ENCODE measurements at places on chromosomes 7 and 10.

DNA sequence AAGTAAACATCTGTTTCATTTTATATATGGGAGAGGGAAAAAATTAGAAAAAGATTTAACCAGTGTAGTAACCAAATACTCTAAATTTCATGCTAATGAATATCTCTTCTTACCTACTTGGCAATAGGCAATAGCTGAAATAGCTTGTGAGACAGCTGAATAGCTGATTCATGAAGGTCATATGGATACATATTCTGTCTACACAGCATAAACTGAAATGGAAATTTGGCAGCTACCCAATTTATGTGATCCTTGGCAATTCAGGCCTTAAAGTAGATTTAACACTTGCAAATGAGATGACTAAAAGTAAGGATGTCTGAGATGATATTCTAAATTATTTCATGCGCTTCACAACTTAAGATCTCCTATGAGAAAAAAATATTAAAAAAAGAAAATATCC is 261.2 kb upstream of the SEMA3A start:
- DNase-seq, result no peak

GRCh38 chr10:86128360-86128759 is 238.2 kb downstream of the GRID1 start:
- no peak for DNase-seq

GRCh38 chr7:1769286-1770200 is 99.5 kb downstream of the ELFN1 start:
- DNase-seq, result no peak

DNA sequence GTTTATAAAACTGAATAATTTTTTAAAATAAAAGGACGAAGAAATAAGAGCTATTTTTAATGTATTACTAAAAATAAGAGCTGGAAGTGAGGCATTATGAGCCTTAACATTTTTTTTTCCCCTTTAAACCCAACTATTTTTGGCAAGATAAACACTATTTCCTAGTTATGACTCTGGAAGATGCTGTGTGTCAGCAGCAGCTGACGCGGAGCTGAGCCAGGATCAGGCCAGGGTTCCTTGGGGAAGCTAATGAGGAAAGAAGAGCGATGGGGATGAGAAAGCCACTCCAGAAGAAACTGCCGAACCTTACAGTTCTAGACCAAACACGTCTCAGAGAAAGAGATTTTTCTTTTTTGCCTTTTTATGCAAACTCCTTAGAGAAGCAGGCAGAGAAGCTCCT is 85.9 kb downstream of the USP6NL start:
- no peak for DNase-seq

GRCh38 chr10:27258838-27259812 is 18.5 kb upstream of the ACBD5 start:
- no peak for DNase-seq

DNA sequence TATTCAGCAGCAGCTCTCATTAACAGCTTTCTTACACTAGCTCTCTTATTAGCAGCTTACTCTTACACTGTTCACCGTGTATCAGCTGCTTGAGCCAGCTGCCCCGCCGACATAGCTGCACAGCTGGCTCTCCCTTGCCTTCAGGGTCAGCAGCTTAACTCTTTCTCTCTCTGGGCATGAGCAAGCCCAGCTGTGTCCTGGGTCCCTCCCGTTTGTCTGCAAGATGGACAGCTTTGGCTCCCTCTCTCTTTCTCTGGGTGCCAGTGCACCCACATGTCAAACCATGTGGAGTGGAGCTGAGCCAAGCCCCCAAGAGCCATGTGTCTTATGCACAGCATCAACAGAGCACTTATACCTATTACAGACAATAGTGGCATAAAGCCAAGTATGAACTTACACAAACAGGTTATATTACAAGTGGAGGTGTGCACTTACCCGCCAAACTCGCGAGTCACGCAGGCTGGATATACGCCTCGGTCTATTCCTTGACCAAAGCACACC is 35.7 kb upstream of the MTPAP start:
- no peak for DNase-seq

GRCh38 chr7:22647451-22648257 is 79.3 kb upstream of the IL6 start:
- DNase-seq, result no peak

GRCh38 chr7:139426258-139427028 is 57.0 kb downstream of the KLRG2 start:
- no peak for DNase-seq

- no peak for DNase-seq
These were observed 257.9 kb downstream of the SFMBT2 start for GRCh38 chr10:7152982-7153381.

DNA sequence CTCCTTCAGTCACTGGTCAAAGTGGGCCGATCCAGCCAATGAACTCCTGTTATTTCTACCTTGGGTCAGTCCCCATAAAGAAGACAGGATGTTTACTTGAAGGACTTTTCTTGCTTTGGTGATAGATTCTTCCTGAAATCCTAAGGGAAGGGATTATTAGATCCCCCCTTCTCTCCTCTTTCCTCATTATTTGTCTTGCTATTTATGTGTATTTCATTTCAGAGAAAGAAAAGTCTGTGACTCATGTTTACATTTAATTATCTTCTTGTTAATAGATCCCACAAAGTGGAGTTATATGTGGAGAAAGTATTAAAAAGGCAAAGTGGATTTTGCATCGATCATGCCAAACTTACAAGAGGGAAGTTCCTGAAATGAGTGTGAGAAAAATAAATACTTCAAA is 341.5 kb downstream of the PHTF2 start:
- DNase-seq, result no peak

- DNase-seq, result no peak
These were observed 665.2 kb upstream of the ZWINT start for GRCh38 chr10:57026307-57026706.

DNA sequence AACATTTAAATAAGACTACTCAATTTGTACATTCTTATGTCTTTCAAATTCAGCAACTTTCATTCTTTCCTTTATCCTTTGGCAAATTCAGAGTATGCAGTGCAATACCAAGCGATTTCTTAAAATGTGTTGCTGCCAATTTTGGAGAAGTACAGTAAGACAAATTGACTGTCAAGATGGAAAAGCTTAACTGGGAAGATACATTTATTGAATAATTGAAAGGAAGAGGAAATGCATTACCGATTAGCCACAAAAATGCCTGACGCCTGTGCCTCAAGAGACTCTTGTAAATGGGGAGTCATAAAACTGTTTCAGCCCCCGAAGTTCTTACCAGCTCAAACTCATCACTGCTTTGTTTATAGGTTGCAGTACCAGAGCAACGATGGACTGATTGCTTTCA is 373.3 kb upstream of the GALNT17 start:
- DNase-seq, result no peak

DNA sequence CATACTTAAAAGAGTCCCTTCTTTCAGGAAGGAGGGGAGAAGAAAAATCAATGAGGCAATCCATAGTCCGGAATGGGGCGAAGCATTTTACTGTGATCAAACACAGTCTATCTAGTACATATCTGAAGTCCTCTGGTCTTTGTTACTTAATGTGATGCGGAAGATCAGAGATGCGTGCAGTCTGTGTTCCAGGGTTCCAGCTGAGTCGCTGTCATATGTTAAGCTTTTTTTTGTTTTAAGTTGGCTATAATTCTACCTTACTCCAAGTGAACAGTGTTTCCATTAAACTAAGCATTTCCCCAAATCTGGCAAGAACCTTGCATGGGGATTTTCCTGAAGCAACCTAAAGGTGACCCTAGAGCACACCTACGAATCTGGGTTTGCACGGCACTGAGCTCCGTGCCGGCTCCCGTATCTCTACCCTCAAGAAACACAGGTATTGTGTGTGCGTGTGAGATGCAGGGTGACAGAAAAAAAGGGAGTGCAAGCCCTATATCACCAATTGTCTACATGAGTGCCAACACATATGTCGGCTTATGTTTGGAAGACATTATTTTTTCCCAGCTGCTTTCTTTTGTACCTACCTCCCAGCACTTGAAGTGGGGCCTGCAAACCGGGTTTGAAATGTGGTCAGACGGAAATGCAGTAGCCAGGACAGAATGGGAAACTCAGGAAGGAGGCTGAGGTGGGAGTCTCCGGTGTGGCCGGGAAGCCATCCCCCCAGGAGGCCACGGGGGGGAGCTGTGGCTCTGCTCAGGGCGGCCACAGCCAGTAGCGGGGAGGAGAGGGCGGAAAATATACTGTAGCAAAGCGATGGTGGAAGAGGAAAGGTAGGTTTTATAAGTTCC is 435.8 kb upstream of the MGMT start:
- DNase-seq, result no peak

GRCh38 chr7:158316466-158317031 is 271.1 kb downstream of the PTPRN2 start:
- DNase-seq, result no peak

GRCh38 chr10:72126184-72126871 is 38.0 kb upstream of the SPOCK2 start:
- no peak for DNase-seq

DNA sequence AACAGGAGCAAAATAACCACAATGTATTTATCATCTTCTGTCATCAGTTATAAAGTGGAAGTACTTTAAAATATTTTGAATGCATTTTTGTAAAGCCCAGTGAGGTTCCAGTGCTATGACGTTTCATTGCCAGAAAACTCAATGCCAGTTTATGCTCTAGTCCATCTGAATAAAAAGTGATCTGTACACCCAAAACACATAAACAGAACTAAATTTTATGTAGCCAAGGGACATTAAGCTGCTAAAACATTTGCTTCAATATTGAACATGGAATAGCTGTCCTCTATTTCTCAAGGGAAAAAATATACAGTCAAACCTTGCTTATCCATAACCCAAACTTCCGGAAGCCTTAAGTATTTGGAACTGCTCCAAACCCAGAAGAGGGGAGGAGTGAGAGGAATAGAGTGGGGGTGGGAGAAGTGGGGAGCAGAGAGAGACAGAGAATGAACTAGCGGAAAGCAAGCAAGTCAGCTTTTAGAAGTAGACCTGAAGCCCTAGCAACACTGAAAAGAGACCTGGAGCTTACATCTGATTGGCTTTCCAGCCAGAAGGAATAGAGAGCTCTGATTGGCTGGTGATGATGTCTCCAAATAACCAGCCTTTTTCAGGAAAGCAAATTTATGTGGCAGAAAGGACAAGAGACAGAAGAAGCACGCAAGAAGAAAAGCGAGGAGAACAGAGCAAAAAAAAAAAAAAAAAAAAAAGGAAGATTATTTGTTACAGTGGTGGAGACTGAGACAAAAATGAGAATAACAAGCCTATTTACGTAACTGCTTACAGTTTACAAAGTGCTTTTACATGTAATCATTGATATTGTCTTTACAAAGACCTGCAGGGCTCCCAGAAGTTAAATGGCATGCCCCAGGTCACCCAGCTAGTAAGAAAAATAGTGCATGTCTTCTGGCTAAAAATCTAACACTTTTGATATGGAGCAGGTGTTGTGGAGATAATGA is 196.0 kb downstream of the RNLS start:
- no peak for DNase-seq

- no peak for DNase-seq
These were observed 33.1 kb upstream of the MKLN1 start for GRCh38 chr7:131294553-131294952.

GRCh38 chr10:131982185-131982756 is 548 bp upstream of the BNIP3 start:
- DNase-seq, result no peak

GRCh38 chr7:150958062-150958552 is 20.0 kb downstream of the KCNH2 start:
- no peak for DNase-seq

- no peak for DNase-seq
These were observed 40.5 kb downstream of the NRBF2 start for GRCh38 chr10:63173468-63174232.

- no peak for DNase-seq
These were observed 546.6 kb downstream of the INHBA start for GRCh38 chr7:41156268-41156667.

- DNase-seq, result no peak
These were observed 7.4 kb upstream of the LFNG start for GRCh38 chr7:2512179-2512661.

GRCh38 chr10:28788762-28789161 is 111.4 kb downstream of the BAMBI start:
- DNase-seq, result no peak

GRCh38 chr10:79928028-79928583 is 20.8 kb downstream of the SFTPD start:
- DNase-seq, result no peak

DNA sequence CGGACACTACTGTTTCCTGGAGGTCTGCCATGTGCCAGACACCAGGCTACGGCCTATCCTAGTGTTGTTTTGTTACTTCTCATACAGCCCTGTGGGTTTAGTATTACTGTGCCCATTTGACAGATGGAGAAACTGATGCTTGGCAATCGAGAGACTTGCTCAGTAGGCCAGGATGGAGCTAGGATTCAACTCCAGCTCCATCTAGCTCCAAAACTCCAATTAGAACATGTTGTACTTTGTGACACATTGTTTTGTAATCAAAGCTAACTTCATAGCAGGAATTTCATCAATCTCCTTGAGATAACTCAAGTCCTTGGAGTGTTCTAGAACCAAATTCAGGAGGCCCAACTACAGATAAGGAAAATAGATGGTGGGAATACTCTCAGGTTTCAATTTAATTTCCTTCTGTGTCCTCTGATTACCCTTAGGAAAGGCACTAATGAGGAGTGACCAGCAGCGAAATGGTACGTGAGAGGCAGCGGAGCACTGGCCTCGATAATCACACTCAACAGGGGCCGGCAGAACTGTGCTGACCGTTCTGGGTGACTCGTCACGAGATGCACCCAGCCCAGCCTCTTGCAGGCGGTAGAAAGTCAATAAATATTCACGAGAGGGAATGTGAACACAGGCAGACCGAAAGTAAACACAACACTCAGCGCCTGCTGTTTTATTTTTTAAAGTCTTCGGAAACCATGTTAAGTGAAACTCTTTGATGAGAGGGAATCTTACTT is 269.6 kb upstream of the NEBL start:
- DNase-seq, result no peak

DNA sequence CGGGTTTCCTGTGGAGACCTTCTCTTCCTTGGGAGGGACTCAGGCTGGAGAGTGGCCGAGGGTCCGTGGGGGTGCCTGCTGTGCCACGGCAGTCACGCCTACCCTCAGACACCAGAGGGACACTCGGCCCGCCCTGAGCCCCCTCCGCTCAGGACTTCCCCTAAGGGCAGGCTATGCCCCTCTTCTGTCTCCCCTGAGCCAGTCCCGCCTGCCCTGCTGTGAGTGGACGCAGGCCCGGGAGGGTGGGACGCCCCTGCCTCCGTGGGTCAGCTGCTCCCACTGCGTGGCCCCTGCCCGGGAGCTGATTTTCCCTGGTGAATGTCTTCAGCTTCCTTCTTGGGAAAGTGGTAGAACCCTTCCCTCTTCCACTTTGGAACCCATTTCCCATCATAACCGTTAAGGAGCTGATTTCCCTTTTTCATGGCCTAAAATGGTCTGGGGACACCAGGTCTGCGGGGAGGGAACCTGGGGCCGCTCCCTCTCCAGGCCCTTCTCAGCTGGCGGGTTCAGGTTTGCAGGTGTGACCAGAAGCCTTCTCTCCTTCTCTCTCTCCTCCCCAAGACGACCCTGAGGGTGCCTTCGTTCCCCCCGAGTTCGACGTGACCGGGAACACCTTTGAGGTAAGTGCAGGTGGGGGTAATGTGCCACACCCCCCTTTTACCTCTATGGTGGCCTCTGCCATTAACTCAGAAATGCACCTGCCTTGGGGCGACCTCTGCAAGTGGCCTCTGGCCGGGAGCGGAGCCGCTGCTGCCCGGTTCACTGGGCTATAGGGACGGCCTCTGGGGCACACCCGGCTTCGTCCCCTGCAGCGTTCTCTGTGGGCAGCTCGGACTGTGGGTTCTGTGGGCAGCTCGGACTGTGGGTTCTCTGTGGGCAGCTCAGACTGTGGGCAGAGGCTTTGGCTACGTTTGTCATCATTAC is 7.9 kb downstream of the KNDC1 start:
- no peak for DNase-seq
